MCF 10A (cell line): ENCODE measurements at places on chromosomes 4 and X. TPM values are rescaled to one million over a fixed set of nuclear protein-coding genes. Genes with fewer than 3 reads are reported as not detected.

Gene FOXP3
- 0.26 and 0.32 TPM in 2 replicates for total RNA-seq

Gene PROM1
- not detected in 2 replicates for total RNA-seq

Gene MAGEA10
- not detected in 2 replicates for total RNA-seq

DNA sequence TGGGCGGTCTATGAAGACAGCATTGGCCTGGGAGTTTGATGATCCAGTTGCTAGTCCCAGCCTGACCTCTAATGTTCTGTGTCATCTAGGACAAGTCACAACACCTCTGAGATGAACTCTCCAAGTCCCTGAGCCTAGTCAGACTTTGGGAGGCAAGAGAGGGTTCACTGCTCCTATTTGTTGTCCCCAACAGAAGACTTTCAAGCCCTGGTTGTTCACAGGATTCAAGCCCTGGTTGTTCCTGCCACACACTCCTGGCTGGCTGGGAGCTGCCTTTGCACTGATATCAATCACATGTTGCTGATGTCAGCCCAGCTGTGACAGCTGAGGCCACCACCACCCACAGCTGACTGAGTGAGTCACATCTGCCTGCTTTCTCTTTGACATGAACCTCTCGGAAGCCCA is 253.2 kb upstream of the RASGEF1B start:
- peak; percentile 17 for DNase-seq

- no peak for DNase-seq
Measured at GRCh38 chr4:157908691-157909090, 264.1 kb downstream of the GASK1B start.

DNA sequence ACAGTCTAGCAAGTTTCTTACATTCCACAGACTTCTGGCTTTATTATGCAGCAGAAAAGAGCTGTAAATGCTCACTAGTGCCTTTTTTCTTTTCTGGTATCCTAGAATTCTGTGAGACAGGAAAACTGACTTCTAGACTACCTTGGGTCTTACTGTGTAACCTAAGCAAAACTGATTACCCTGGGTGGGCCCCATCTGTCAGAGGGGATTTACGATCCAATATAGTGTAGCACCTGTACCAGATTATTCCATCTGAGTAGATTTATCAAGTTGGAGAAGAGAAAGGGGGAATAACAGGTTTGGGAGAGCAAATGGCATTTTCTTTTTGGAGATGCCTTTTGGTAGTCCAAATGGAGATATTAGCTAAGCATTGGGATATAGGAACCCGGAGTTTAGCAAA is 46.7 kb downstream of the FSTL5 start:
- DNase-seq: no peak

DNA sequence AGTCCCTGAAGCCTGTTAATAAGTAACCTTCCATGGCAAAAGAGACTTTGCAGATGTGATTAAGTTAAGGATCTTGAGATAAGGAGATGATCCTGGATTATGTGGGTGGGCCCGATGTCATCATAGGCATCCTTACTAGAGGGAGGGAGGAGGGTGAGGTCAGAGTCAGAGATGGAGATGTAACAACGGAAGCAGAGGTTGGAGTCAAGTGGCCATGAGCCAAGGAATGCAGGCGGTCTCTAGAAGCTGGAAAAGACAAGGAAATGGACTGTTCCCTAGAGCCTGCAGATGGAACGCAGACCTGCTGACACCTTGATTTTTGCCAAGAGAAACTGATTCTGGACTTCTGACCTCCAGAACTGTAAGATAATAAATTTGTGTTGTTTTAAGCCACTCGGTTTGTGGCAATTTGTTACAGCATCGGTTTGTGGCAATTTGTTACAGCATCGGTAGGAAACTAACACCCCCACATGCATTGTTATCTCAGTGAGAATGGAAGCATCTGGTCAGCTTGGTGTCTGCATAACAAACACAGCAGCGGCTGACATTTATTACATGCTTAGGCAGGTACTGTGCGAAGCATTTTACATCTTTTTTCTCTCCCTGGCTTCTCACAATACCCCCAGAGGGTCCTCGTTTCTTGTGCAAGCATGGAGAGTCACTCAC is 55.6 kb downstream of the CLDN34 start:
- peak; percentile 73 for DNase-seq

DNA sequence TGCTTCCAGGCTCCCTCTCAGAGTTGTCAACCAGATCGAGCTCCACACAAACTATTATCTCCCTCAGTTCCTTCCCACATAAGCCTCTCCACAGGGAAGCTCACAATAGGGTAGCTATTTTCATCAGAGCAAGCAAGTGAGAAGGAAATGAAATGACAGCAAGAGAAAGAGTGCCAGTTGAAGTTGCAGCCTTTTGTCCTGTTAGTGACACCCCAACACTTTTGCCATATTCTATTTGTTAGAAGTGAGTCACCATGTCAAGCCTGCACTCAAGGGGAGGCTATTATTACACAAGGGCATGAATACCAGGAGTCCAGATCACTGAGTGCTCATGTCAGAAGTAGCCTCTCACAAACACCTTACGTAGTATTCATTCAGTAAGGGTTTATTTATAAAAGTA is 266.3 kb upstream of the NOCT start:
- DNase-seq: peak; percentile 58

GRCh38 chrX:20863649-20864048 is 510.6 kb upstream of the CNKSR2 start:
- no peak for DNase-seq

DNA sequence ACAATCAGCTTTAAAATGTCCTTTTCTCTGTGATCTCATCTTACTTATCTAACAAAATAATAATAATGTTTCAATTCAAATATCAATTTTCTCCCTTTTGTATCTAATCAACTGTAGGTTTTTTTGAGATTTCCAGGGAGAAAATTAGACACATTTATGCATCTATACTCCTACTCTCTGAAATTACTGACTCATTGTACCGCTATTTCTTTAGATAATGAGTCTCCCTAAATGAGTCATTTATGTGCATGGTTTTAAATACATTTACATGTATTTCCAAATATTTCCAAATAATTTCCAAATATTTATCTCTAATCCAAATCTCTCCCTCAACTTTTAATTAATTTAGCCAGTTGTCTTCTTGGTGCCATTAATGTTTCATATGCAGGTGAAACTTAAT is 621.0 kb downstream of the TECRL start:
- DNase-seq: peak; percentile 1
